ENCODE measurements at places on chromosomes 11 and 22.

- DNase-seq, result no peak
Measured at GRCh38 chr11:33965032-33965431, 73.2 kb upstream of the LMO2 start.

DNA sequence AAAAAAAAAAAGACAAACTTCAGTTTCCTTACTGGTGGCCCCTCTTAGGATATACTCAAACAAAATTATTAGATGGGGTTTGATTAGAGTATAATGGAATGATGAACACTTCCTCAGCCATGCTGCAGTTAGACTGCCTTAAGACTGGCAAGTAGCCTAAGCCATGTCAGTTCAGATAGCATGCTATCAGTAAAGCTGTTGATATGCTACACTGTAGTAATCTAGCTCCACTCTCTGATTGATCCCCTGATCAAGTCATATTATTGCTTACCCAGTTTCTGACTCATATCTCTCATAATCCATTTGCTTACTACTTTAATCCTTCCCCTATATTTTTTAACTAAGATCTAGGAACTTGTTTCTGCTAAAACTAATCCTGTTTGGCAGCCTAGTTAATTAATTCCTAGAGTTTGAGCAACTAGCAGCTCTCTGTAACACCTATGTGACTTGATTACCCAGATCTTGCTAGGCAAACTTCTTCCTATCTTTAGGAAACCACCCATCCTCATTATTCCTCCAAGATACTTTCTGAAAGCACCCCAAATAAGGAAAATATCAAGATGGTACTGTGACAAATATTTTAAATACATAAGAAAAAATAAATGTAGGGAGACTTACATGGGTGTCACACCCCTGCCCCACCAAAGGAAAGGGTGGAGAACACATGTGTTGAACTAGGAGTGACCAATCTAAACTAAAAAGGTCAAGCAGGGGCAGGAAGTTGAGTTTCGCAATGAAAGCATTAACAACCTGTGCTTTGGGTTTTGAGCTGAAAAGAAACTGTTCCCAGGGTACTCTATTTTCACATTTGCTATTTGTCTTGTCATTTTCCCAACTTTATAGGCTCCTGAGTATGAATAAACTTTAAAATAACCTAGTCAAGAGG lies 43.2 kb downstream of the PIK3C2A start:
- no peak for DNase-seq

- no peak for DNase-seq
Measured at GRCh38 chr11:92278791-92279433, 54.3 kb downstream of the FAT3 start.

- DNase-seq, result no peak
Measured at GRCh38 chr11:112797648-112798293, 163.4 kb upstream of the NCAM1 start.

GRCh38 chr11:61627850-61628661 lies 47.2 kb upstream of the SYT7 start:
- no peak for DNase-seq

- no peak for DNase-seq
Measured at GRCh38 chr11:57648801-57649735, 644 bp downstream of the YPEL4 start.

DNA sequence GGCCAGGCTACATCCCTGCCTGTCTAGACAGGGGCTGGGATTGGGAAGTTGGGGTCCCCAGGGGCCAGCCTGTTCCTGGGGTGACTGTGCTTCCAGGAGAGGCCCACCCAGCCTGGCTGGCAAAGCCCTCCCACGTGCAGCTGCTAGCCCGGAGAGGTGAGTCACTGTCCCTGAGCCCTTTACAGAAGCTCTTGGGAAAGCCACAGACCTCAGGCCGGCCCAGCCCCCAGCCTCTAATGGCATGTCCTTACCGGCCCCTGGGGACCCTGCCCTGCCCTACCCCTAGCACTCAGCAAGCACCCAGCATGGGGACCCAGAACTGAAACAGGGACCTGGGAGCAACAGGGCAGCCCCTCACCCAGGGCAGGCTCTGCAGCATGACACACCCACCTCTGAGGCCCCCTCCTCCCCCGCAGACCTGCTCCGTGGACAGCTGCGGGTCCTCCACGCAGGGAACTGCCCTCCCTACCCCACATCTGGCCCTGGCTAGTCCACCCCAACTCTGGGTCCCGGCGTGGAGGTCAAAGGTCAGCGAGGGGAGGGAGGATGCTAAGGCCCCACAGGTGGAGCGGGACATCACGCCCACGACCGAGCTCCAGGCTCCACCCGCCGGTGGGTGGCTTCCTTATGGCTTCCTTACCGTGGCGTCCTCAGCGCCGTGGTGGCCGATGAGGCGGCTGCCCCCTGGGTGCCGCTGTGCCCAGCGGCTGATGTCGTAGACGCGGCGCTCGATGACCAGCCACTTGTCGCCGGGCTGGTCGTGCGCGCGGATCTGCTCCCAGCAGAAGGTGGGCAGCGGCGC lies 615 bp downstream of the FADS3 start:
- no peak for DNase-seq
